ENCODE measurements at places on chromosomes 5 and 9.

GRCh38 chr9:121985792-121986494, 107.2 kb downstream of the TTLL11 start:
- DNase-seq: no peak

DNA sequence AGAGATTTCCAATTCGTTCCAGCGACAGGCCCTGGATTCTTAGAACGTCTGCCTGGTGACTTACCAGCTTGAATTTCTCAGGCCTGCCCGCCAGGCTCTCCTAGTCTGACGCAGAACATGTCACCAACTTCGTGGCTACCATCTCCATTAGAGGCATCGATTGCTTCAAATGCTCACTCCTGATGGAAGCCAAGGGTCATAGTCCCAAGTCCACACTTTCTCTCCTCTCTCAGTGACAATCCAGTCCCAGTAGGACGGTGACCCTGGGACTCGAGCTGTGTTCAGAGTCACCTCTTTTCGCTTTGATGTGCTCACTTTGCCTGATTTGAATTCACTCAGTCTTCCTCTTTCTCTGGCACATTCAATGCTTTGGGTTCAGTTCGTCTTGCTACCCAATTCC, 94.8 kb downstream of the GADD45G start:
- DNase-seq: no peak

DNA sequence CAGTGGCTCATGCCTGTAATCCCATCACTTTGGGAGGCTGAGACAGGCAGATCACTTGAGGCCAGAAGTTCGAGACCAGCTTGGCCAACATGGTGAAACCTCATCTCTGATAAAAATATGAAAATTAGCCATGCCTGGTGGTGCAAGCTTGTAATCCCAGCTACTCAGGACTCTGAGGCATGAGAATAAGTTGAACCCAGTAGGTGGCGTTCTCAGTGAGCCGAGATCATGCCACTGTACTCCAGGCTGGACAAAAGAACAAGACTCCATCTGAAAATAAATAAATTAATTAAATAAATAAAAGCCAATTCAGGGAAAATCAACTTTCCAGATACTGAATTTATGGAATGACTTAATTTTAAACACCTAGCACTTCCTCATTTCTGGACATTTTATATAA, 1722.1 kb downstream of the MAT2B start:
- DNase-seq: no peak

- DNase-seq: no peak
These were observed 82.8 kb downstream of the COL5A1 start for GRCh38 chr9:134724202-134724911.

DNA sequence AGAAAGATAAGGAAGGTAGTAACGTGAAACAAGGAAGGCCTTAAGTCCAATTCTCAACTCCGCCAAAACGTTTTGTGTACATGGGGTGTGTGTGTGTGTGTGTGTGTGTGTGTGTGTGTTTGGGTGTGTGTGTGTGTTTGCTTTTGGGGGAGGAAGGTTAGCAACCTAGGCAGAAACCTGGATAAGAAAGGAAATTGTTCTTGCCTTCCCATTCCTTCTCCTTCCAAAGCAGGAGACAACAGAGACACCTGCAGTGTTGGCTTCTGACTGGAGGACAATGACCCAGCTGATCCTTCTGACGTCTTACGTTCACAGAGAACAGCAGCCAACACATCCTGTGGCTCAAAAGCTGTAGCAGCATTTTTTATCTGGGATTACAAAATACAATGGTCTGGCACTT, 4.1 kb upstream of the CCNG1 start:
- DNase-seq: no peak
